SK-N-DZ (cell line): ENCODE measurements at places on chromosomes 16 and 17.
A peak's percentile ranks its signal among the peaks of the same experiment; 100 is the strongest.

DNA sequence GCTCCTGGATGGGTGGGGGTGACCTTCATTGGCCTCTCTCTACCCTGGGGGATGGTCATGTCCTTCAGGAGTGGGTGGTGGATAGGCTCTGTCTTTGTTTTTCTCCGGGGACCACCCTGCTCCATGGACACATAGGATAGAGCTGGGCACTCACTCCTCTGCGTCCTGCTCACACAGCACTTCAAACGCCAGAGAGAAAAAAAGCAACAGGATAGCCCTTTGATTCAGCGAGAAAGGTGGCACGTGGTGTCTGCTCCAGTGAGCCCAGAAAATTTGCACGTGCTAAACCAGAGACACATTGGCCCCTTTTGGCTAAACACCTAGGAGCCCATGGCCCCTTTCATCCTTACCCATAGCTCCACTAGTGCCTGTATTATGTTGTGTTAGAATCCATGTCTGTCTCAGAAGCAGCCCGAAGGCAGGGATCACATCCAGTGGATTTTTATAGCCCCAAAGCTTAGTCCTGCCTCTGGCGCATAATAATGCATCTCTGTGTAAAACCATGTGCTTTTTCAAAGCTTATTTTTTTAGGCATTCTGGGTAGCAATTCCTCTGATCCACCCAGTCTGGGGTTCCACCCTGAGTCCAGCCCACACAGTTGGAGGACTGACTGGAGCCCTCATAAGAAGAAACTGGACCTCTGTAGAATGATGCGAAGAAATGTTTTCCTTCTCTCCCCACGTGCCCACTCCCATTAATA is 90.1 kb downstream of the ASIC2 start:
- no peak for DNase-seq

GRCh38 chr16:69566981-69567680 is 1.4 kb downstream of the NFAT5 start:
- DNase-seq = peak; percentile 29

- no peak for DNase-seq
These were observed 1.9 kb upstream of the TMEM204 start for GRCh38 chr16:1531638-1531910.

DNA sequence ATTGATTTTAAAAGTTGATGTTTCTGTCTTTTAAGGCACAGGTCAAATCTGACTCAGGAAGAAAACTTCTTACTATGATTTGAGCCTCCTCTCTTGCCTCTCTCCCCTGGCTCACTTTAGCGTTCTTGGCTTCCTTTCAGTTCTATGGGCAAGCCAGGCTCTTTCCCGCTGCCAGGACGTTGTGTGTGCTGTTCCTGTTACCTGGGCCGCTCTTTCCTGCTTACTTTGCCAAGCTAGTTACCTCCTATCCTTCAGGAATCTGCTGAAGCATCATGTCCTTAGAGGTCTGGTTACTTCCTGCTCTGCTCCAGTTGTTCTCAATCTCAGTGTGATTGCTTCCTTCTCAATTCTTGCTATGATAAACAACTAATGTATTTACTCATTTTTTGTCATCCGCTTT is 1108.5 kb upstream of the EEF2KMT start:
- DNase-seq = no peak

GRCh38 chr17:50638966-50639713 is 4.5 kb downstream of the ABCC3 start:
- DNase-seq = no peak

GRCh38 chr17:69851736-69852135 is 223.3 kb upstream of the KCNJ16 start:
- no peak for DNase-seq
